Spinal cord (tissue), 10 donors: ENCODE measurements at places on chromosomes 16 and 17.

DNA sequence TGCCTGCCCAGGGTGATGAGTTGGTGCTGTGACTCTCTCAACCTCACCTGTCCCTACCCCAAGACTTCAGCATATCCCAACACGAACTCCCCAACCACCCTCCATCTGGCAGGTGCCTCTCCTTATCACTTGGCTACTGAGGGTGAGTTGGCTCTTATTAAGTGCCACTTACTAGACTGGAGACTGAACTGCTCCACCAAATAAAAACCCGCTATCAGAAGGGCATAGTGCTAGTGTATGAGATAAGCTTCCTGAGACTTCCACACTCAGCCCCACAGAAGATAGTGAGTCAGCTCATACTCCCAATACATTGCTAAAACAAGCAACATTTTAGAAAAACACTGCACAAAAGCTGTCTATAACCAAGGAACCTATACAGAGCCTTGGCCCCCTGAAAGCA, 16.0 kb upstream of the CCL18 start:
- H3K27me3 ChIP-seq = no peaks in the 10 kb centered on the region
- H3K4me3 ChIP-seq = no peak overlapping the region
- no peak for DNase-seq
- H3K27ac ChIP-seq = no peak overlapping the region

GRCh38 chr17:19448341-19449268, 37.6 kb downstream of the RNF112 start:
- H3K4me1 ChIP-seq = peaks cover 17% of the 10 kb centered on the region
- H3K36me3 ChIP-seq = no peaks in the 10 kb centered on the region
- H3K27ac ChIP-seq = peak overlapping the region; percentile 90
- DNase-seq = peak; percentile 92

GRCh38 chr17:65718601-65719000, 157.2 kb upstream of the AXIN2 start:
- peak overlapping the region; percentile 15 for H3K27ac ChIP-seq
- no peak for DNase-seq
- no peak overlapping the region for H3K4me3 ChIP-seq
- no peaks in the 10 kb centered on the region for H3K27me3 ChIP-seq
- H3K4me1 ChIP-seq = peaks cover 4% of the 10 kb centered on the region
- H3K36me3 ChIP-seq = no peaks in the 10 kb centered on the region

DNA sequence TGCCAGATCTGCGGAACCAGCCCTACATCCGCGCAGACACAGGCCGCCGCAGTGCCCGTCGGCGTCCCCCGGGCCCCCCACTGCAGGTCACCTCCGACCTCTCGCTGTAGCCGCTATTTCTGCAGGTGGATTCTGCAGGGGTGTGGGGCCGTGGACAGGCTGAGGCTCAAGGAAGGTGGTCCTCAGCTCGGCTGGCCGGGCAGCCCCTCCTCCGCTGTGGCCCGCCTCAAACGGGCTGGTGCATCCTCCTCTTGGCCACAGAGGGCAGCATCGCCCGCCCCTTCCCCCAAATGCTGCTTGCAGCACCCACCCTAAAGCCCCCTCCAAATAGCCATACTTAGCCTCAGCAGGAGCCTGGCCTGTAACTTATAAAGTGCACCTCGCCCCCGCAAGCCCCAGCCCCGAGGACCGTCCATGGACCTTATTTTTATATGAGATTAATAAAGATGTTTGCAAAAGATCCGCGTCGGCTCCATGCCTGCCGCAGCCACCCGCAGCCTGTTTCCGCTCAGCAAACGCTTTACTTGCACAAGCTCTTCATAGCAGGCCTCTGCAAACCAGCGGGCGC, 14.9 kb downstream of the SPATA32 start:
- H3K36me3 ChIP-seq = peaks cover 43% of the 10 kb centered on the region
- peaks cover 19% of the 10 kb centered on the region for H3K27me3 ChIP-seq
- peak overlapping the region; percentile 25 for H3K27ac ChIP-seq

- peaks cover 44% of the 10 kb centered on the region for H3K4me1 ChIP-seq
- no peaks in the 10 kb centered on the region for H3K27me3 ChIP-seq
- H3K36me3 ChIP-seq = peaks cover 21% of the 10 kb centered on the region
- H3K4me3 ChIP-seq = peak overlapping the region; percentile 65
- peak overlapping the region; percentile 99 for H3K27ac ChIP-seq
These were observed 396 bp upstream of the HOXB7 start for GRCh38 chr17:48611213-48611612.

DNA sequence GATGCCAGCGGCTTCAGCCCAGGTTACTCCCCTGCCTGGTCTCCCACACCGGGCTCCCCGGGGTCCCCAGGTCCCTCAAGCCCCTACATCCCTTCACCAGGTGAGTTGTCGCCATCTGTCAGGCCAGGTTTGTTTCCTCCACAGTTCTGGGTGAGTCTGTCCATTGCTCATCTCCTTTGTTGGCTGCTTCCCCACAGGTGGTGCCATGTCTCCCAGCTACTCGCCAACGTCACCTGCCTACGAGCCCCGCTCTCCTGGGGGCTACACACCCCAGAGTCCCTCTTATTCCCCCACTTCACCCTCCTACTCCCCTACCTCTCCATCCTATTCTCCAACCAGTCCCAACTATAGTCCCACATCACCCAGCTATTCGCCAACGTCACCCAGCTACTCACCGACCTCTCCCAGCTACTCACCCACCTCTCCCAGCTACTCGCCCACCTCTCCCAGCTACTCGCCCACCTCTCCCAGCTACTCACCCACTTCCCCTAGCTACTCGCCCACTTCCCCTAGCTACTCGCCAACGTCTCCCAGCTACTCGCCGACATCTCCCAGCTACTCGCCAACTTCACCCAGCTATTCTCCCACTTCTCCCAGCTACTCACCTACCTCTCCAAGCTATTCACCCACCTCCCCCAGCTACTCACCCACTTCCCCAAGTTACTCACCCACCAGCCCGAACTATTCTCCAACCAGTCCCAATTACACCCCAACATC, 28.8 kb downstream of the POLR2A start:
- peaks cover 72% of the 10 kb centered on the region for H3K36me3 ChIP-seq
- no peak for DNase-seq
- H3K27me3 ChIP-seq = no peaks in the 10 kb centered on the region
- no peaks in the 10 kb centered on the region for H3K4me1 ChIP-seq

DNA sequence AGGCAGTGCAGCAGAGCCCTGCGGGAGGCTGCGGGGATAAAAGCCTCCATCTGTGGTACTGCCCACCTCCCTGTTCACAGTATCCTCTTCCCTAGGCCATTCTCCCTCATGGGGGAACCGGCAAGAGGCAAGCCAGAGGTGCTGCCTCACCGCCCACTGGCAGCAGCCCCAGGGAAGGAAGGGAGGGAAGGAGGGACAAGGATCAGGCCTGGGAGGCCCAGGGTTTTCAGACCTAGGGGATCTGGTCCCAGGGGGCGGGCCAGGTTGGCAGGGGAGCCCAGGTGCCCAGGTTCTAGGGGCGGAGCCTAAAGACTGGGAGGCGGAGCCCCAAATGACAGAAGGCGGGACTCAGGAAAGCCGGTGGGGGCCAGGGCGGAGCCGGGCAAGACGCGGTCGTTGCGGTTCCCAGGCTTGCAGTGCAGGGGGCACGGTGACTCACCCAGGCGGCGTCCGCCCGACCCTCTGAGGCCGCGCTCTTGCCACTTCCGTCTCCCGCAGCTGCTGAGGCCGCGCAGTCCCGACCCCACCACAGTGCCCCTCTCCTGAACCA, 3.0 kb upstream of the MTMR4 start:
- peaks cover 41% of the 10 kb centered on the region for H3K4me1 ChIP-seq
- H3K4me3 ChIP-seq = peak overlapping the region; percentile 95
- H3K27ac ChIP-seq = peak overlapping the region; percentile 86
- no peak for DNase-seq
- H3K27me3 ChIP-seq = no peaks in the 10 kb centered on the region

- no peak for DNase-seq
- no peak overlapping the region for H3K4me3 ChIP-seq
- H3K27me3 ChIP-seq = peaks cover 2% of the 10 kb centered on the region
- peaks cover 11% of the 10 kb centered on the region for H3K36me3 ChIP-seq
- no peak overlapping the region for H3K27ac ChIP-seq
These were observed 62.9 kb downstream of the SDK2 start for GRCh38 chr17:73581379-73581778.

GRCh38 chr17:17445296-17445924, 31.4 kb upstream of the MED9 start:
- peaks cover 27% of the 10 kb centered on the region for H3K4me1 ChIP-seq
- H3K4me3 ChIP-seq = no peak overlapping the region
- no peaks in the 10 kb centered on the region for H3K36me3 ChIP-seq
- peaks cover 5% of the 10 kb centered on the region for H3K27me3 ChIP-seq
- H3K27ac ChIP-seq = no peak overlapping the region

- no peaks in the 10 kb centered on the region for H3K4me1 ChIP-seq
- H3K4me3 ChIP-seq = no peak overlapping the region
- H3K27ac ChIP-seq = no peak overlapping the region
- DNase-seq = no peak
- H3K27me3 ChIP-seq = no peaks in the 10 kb centered on the region
- H3K36me3 ChIP-seq = no peaks in the 10 kb centered on the region
These were observed 90.9 kb downstream of the GOSR1 start for GRCh38 chr17:30568117-30568430.
